AML-193 (cell line): ENCODE measurements at places on chromosomes 11 and 22.

GRCh38 chr22:19876314-19876940, 21.8 kb upstream of the GNB1L start:
- no peak for DNase-seq

DNA sequence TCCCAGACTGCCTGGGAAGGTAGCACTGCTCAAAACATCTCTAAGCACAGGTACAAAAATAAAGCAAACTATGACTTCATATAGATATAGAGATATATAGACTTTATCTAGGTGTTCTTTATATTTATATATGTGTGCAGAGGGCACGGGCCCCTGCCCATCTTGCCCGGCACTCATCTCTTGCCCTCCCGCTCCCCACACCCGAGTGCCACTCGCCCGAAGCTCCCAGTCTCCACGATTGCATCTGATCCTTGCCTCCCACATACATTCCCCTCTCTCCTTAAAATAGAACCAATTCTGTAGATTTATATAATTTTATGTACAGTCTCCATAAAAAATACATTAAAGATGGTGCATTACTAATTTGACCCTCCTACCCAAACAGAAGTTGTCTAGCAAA, 55.5 kb downstream of the IGSF9B start:
- DNase-seq = no peak

GRCh38 chr11:16278979-16279378, 77.4 kb downstream of the SOX6 start:
- no peak for DNase-seq

DNA sequence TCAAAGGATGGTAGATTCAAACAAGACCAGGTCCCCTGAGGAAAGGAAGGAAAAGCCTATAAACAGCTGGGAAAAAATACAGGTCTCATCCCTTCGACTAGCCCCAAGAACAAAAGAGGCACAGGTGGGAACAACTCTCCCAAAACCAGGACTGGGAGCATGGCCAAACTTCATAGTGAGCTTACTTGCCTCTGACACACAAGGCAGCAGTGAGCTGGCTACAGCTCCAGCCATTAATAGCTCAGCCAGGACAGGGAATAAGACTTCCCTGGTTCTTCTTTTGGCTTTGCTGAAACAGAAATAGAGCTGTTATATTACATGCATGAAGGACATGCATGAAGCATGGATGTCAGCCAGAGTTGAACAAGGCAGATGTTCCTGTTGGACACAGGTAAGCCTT, at the start of gene OR10A2:
OR10A2 (plus strand) TSS at position 97 of the 400 bp plus-strand sequence. CDS start 6,698 bp downstream, outside the sequence.
- DNase-seq = no peak

- no peak for DNase-seq
These were observed 43.0 kb downstream of the P4HA3 start for GRCh38 chr11:74268456-74268855.

- no peak for DNase-seq
These were observed 8.8 kb downstream of the ZW10 start for GRCh38 chr11:113764527-113765219.

DNA sequence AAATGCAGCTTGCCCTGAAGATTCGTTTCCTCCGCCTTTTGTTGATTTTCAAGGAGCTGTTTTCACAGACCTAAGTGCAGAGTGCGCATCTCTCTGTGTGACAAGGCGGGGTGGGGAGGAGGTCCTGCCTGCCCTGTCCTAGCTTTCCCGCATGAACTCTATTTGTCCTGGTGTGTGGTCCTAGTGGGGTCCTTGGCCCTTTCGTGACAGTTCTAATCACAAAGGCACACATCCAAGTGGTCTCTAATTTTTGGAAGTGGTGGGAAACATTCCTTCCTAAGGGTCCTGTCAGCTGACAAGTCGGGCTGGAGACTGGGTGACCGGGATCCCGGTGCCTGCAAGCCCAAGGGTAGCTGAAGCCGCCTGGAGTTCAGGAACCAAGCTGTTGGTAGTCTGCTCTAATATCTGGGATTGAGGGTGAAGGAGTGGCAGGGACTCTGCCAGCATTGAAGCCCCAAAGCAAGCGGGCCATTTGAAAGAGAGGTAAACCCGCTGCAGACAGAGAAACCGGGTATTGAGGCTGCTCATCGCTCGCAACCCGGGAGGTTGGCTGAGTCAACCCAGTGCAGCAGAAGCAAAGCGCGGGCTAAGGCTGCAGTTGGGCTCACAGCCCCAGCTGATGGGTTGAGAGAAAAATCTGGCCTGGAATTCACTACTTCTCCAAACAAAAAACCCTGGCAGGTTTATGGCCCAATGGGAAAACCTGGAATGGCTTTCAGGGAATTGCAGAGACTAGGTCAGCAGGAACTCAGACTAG, 28.1 kb upstream of the FBXO3 start:
- no peak for DNase-seq

DNA sequence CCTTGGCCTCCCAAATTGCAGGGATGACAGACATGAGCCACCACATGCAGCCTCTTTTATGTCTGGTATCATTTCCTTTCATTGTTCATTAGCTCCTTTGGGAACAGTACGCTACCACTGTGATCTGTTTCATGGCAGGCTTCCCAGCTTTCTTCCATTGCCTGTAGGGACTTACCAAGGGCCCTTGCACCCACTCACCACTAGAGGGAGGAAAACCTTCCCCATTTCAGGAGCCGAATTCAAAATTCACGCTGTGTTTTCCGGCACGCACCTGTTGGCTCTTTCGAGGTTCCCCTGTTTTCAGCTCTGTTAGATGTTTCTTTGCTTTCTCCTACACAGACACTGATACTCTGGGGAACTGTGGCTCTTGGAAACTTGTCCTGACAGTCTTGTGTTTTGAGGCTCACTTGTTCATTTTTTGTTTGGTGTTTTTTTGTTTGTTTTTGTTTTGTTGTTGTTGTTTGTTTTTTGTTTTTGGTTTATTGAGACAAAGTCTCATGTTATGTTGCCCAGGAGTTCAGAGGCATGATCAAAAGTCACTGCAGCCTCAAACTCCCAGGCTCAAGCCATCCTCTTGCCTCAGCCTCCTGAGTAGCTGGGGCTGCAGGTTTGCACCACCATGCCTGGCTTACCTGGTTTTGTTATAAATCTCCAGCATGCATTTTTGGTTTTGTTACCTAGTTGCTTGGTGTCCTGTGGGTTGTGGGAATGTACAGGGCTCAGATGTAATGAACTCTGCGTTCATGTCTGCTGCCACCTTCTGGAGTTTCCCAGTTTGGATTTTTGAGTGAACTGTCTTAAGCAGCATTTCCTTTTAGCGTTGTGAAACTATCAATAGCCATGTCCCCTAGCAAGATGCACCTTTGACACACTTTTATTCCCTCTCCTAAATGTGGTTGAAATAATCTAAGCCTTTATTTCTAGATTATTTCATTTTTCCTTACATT, 2.3 kb downstream of the KRTAP5-11 start:
- peak; percentile 9 for DNase-seq

DNA sequence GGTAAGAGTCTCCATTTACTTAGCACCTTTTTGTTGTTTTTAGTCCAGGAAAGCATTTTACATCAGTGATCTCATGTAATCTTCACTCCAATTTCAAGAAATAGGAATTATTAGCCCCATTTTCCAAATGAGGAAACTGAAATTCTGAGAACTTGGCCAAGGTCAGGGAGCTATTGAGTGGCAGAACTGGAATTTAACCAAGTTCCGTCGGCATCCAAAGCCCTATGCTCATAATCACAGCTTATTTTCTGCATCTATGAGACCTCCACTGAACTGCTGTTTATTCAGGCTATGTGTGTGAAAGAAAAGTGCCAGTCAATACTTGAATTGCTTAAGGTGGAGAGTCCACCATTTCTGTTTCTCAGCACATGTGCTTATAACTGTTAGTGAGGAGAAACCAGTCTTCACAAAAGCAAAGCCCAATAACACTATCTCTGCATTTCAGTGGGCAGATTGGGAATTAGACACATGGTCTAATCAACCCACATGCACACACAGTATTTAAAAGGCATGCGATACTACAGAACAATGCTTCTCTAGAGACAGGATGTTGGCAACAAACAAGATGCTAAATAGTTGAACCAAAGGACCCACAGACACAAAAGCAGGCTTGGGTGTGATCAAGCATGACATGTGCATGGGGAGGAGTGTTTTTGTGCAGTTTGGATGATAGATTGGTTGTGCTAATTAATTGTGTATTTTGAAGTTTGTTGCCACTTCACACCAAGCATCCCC, 780.6 kb downstream of the OPCML start:
- DNase-seq = no peak

GRCh38 chr22:29328566-29329500, 13.3 kb upstream of the RASL10A start:
- no peak for DNase-seq

DNA sequence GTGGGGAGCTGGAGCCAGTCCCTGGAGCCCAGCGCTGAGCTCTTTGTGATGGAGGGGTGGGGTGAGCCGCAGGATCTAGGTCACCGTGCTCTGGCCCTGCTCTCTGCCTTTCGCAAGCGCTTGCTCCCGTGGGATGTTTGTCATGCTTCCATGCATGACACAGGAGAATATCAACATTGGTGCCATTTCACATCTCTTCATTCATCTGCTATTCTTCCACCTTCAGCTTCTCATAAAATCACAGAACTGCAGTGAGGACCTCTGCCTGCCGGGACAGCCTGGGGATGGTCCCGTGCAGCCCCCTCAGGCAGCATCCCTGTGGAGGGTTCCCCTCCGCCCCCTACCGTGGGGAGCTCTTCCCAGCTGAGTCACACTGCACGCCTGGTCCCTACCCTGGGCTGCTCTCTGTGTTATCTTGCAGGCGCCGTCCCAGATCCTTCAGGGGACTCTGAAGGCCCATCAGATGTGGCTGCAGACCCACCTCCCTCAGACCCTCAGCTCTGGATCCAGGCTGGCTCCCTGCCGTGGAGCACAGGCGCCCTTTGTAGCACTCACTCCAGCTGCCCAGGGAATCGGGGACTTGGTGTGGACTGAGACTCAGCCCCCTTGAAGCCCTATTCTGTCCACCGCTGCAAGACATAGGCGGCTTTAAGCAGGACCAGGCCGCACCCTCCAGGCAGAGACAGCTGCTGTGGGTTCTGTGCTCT, 5.1 kb upstream of the SEPTIN5 start:
- DNase-seq = no peak

GRCh38 chr22:38618682-38619081, 37.5 kb downstream of the FAM227A start:
- no peak for DNase-seq

GRCh38 chr22:46362203-46362933, 26.9 kb downstream of the TRMU start:
- DNase-seq = no peak

DNA sequence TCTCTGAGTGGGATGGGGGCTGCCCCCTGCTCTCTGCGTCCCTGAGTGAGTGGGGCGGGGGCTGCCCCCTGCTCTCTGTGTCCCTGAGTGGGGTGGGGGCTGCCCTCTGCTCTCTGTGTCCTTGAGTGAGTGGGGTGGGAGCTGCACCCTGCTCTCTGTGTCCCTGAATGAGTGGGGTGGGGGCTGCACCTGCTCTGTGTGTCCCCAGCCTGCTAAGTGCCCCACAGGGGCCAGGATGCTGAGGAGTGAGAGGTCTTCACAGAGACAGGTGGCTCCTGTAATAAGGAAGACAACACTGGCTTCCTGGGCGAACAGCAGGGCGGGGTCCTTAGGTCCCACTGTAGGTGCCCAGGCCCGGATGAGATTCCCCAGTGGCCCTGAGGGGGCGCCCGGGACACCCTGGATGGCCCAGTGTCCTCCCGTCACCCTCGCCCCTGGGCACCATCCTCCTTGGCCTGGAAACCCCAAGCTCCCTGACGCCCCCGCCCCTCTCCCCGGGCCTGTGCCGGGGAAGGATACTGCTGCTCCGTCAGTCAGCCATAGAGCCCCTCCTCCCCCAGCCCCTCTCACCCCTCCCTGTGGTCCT, 3.8 kb upstream of the CCDC188 start:
- no peak for DNase-seq
